Urinary bladder (tissue), 4 donors: ENCODE measurements at places on chromosomes 5 and 9. TPM values are rescaled to one million over a fixed set of nuclear protein-coding genes. Genes with fewer than 3 reads are reported as not detected.

DNA sequence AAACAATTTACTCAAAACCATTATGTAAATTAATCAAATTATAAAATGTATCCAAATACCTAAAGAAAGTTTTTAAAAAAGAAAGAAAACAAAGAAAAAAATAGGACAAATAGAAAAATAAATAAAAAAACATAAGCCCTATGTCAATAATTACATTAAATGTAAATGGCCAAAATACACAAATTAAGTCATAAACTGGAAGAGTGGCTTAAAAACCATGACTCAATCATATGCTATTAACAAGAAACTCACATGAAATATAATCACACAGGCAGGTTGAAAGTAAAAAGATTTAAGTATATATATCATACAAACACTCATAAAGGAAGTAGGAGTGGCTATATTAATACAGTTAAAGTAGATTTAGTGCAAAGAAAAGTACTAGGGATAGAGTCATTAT lies 95.3 kb downstream of the PRELID2 start:
- DNase-seq, result no peak

GRCh38 chr9:94900222-94901018 lies 173.9 kb downstream of the AOPEP start:
- no peak for DNase-seq

Gene PCDHGA8
- 9.1 TPM for total RNA-seq

GRCh38 chr5:71834601-71835000 lies 115.5 kb downstream of the CARTPT start:
- DNase-seq, result no peak

DNA sequence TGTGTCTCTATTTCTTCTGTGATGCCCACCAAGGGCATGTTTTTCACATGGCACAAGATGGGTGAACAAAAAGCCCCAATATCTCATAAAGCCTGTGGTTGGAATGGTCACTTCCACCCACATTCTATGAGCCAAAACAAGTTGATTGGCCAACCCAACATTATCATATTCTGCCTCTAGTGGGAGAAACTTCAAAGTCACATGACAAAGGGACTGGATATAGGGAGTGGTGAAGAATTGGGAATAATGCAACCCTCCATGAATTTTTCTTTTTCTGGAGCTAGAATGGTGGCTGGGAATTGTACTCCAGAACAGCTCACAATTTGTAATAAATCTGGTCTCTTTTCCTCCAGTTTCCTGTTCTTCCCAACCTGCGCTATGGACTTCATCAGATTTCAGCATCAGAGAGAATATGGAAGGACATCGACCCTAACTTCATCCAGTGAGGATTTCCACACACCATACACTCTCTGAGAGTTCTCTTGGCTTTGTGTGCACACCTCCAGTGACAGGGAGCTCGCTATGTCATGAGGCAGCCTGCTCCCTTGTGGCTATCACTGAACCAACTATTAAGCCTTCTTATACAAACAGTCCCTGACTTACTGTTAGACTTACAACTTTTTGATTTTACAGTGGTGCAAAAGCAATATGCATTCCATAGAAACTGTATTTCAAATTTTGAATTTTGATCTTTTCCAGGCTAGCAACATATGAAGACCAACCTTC lies 12.0 kb upstream of the B4GALT1 start:
- no peak for DNase-seq

Gene PCDHGC5
- 3.7 TPM for total RNA-seq

- DNase-seq, result no peak
Measured at GRCh38 chr9:131262327-131263032, 13.8 kb downstream of the FAM78A start.

DNA sequence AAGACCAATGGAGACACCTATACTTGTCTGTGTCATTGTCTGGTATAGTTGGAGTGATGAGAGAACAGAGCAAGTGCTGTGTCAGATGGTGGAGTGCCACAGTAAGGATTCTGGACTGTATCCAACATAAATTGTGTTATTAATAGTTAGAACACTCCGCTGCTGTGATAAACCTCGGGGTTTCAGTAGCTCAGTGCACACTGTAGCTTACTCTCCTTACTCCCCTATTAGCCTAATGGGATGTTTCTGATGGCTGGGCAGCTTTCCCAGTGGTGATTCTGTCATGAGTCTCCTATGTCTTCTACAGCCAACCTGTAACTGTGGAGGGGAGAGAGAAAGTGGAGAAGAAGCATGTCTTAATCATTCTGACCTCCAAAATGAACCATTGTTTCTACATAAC lies 127.6 kb upstream of the PTCH1 start:
- no peak for DNase-seq

Gene GAS1
- 52.8 TPM for total RNA-seq

Gene GRIN1
- 0.26 TPM for total RNA-seq

GRCh38 chr5:72055636-72056035 lies 51.6 kb upstream of the MAP1B start:
- DNase-seq, result no peak

- DNase-seq, result no peak
Measured at GRCh38 chr9:73807952-73808351, 656.3 kb downstream of the ANXA1 start.

GRCh38 chr9:137136261-137136880 lies 2.6 kb upstream of the GRIN1 start:
- DNase-seq, result no peak

Gene PCDHGA1
- 1.2 TPM for total RNA-seq

Gene NUTM2G
- not detected for total RNA-seq

DNA sequence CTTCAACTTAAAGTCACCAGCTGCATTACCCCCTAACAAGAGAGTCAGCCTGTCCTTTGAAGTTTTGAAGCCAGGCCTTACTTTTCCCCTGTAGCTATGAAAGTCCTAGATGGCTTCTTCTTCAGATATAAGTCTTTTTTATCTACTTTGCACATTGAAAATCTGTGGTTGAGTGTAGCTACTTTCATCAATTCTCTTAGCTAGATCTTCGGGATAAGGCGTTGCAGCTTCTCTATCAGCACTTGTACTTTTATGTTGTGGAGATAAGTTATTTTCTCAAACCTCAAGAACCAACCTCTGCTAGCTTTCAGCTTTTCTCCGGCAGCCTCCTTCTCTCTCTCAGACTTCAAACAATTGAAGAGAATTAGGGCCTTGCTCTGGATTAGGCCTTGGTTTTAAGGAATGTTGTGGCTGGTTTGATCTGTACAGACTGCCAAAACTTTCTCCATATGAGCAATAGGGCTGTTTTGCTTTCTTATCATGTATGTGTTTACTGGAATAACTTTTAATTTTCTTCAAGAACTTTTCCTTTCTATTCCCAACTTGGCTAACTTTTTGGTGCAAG lies 21.6 kb downstream of the CATSPER3 start:
- DNase-seq, result no peak

Gene TMEM174
- not detected for total RNA-seq

DNA sequence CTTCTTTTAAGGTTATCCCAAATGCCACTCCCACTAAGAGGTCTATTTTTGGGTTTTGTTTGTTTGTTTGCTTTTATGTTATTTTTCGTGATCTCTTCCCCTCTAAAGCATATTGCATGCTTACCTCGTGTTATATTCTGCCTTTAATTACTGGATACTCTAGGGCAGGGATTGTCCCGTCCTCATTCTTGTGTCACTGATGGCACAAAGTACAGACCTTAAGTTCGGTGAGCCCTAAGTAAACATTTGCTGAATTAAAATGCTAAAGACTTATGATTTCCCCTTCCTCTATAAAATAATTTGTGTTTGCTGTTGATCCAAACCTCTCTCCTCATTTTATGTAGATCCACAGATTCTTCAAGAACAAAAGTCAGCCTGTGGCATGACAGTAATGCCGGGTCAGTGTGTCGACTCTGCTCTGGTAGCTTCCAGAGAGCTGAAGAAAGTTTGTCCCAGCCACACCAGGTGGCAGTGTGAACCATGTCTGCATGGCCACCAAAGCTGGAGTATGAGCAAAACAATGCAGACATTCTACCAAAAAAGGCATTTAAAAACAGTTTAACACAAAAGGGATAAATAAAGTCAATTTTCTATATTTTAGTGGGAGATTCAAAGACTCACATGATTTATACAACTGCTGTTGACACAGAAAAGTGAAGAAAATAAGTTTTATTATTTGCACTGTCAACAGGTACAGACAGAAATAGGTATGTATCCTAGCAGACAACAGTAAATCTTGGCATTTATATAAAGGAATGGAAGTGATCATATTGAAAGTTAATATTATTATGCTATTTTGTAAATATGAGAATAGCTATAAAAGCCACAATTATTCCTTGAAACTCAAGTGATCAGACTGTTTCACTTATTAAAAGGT lies 17.9 kb upstream of the POC5 start:
- DNase-seq, result no peak
